ENCODE measurements at places on chromosomes 1 and 21.
A peak's percentile ranks its signal among the peaks of the same experiment; 100 is the strongest.

GRCh38 chr1:43587594-43587993 lies 56.9 kb downstream of the PTPRF start:
- DNase-seq, result no peak

DNA sequence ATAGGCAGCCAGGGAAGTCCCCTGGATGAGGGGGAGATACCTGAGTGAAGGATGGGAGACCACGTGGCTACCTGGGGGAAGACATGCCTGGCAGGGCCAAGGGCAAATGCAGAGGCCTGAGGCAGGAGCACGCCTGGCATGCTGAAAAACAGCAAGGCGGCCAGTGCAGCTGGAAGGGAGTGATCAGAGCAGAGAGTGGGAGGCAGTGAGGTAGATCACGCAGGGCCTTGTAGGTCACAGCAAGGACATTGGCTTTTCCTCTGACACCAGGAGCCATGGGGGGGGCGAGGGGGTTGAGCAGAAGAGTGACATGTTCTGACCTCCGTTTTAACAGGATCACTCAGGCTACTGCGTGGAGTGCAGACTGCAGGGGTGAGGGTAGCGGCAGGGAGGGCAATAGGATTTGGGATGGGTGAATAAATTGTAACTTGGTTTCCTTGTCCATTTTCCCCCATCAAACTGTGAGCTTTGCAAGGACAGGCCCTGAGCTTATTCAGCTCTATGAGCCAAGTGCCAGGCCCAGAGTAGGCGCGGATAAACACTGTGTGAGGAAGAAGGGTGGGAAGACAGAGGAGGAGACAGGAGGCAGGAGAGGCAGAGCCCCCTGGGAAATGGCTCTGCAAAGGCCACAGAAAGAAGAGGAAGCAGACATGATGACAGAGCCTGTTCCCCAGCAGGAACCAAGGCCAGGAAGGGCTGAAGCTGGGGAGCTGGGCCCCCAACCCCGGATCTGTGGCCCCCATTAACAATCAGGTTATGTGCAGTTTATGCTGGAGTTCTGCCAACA lies 16.6 kb downstream of the IFI6 start:
- DNase-seq, result peak; percentile 88

DNA sequence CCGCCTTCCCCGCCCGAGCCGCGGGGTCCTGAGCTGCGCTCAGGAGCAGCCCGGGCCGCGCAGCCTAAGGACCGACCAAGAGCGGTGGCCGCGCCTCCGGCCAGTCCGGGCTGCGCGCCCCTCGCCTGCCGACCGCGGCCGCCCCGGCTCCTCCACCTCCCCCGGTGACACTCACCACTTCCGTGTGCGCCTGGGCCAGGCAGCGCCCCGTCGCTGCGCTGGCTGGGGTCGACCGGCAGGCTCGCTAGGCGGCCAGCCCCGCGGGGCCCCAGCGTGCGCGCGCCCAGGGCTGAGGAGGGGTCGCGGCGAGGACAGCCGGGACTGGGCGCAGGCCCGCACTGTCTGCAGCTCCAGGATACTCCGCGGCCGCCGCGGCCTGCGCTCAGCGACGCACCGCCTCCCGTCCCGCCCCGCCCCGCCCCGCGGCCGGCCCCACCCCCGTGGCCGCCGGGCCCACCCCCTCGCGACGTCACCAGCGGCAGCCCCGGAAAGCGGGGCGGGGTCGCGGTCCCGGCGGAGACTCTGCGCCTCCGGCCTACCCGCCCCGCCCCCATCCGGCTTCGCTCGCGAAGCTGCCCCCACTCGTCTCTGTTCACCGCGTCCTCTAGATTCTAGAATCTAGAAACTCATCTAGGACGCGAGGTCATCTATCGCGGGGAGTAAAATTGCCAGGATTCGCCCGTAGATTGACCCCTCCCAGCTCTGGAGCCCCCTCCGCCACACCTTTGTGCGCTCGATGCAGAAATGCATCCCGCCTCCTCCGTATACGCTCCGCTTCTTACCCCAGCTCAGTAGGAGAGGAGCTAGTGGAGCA lies at the start of gene JAK1:
Gene JAK1, minus strand, starts transcription at position 392 of the 814 bp plus-strand sequence. CDS start 80,285 bp downstream, outside the sequence.
- DNase-seq, result peak; percentile 89

DNA sequence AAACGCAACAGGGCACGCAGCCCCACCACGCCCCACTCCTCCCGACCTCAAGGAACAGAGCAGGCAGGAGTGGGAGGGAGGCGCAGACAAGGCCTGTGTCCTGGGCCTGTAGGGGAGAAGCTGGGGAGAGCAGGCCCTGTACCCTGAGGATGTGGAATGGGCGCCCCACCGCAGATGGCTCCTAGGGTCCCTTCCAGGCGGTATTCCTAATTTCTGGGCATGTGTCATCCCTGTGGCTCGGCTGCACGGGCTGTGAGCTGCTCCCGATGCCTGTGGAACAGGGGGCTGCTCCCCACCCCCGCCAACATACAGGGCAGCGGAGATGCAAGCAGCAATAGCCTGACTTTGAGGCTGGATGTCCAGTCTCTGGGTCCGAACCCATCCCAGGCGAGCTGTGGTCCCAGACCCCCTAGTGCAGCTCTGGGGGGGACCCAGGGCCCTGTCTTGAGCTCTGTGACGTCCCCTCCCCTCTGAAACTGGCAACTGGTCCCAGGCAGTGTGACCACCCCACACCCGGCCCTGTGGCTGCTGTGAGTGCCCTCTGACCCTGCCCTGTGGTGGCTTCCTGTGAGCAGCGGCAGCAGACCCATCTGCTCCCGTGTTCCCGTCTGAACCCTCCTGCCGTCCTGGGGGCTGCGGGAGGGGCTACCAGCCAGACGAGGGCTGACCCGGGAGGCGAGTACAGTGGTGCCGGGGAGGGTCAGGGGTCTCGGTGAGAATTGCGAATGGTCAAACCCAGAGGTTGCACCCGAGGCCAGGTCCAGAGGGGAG lies 13.9 kb upstream of the COL6A2 start:
- DNase-seq, result no peak

- no peak for DNase-seq
These were observed 27.8 kb downstream of the OSBPL9 start for GRCh38 chr1:51644533-51645197.

- DNase-seq, result peak; percentile 82
These were observed 186.8 kb downstream of the CDC7 start for GRCh38 chr1:91687452-91687851.

- peak; percentile 62 for DNase-seq
These were observed 648 bp downstream of the EPHA8 start for GRCh38 chr1:22563671-22564602.

- peak; percentile 68 for DNase-seq
These were observed 5.0 kb upstream of the BCAR3 start for GRCh38 chr1:93686504-93687250.

DNA sequence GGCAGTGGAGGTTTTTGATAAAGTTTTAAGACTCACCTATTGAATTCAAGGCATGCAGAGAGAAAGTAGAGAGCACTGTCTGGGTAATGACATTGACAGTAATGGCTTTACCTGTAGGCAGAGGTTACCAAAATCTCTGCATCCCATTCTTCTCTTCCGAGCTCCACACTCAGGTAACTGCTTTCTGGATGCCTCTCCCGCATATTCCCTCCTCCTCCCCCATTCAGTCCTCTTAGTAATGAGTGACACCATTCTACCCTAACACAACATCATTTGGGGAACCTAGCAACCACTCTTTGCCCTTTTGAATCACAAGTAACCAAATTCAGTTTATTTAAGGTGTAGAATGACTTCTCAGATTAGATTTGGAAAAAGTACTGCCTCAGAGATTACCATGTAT lies 56.5 kb downstream of the DYRK1A start:
- DNase-seq, result no peak

GRCh38 chr1:200178340-200178739 lies 150.8 kb downstream of the NR5A2 start:
- DNase-seq, result no peak

DNA sequence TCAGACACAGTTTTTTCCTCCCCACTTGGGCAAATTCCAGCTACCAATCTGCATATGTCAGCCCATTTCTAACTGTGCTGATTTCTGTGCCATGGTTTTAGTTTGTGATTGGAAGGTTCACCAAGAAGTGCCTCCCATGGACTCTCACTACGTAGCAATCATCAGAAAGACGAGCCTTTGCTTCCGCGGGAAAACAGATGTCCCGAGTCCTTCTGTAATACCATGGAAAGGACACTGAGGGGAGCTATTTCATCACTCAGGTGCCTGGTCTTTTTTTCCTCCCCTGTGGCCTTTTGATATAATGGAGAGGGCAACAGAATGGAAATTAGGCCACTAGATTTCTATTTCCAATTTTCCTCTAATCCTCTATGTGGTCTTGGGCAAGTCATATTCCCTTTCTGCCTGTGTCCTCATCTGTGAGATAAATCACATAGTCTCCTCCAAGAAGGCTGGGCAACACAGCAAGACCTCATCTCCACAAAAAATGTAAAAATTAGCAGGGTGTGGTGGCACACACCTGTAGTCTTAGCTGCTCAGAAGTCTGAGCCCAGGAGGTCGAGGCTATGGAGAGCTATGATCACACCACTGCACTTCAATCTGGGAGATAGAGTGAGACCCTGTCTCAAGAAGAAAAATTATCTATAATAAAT lies 24.8 kb downstream of the LEMD1 start:
- DNase-seq, result peak; percentile 96

- DNase-seq, result peak; percentile 18
These were observed 141.4 kb downstream of the SMYD3 start for GRCh38 chr1:246365708-246366107.

DNA sequence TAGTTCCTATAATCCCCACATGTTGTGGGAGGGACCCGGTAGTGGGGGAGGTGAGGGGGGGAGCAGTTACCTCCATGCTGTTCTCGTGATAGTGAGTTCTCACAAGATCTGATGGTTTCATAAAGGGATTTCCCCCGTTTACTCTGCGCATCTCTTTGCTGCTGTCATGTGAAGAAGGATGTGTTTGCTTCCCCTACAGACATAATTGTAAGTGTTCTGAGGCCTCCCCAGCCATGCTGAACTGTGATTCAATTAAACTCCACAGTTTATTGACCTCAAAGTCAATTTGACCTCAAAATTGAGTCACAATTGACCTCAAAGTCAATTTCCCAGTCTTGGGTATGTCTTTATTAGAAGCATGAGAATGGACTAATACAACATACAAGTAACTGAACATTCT lies 19.7 kb downstream of the DPH5 start:
- DNase-seq, result peak; percentile 24

GRCh38 chr1:72037745-72038343 lies 244.5 kb downstream of the NEGR1 start:
- peak; percentile 78 for DNase-seq

DNA sequence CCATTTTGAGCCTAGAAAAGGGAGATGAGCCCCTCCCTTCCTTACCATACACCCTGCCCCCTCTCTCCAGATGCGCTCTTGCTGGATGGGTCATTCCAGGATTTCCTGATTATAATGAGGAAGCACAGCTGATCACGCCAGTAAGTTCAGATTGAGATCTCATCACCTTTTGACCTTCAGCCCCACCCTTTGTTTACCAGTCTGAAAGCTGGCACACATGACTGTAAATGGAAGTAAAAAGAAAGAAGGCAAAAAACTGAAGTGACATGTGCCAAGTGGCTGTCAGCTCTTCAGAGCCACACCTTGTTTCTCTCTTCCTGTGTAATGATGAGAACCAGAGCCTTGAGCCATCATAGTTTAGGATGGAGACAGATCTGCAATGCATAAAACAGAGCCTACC lies 27.9 kb downstream of the S1PR1 start:
- DNase-seq, result peak; percentile 15

GRCh38 chr1:53807916-53808315 lies 30.2 kb downstream of the NDC1 start:
- DNase-seq, result peak; percentile 68

DNA sequence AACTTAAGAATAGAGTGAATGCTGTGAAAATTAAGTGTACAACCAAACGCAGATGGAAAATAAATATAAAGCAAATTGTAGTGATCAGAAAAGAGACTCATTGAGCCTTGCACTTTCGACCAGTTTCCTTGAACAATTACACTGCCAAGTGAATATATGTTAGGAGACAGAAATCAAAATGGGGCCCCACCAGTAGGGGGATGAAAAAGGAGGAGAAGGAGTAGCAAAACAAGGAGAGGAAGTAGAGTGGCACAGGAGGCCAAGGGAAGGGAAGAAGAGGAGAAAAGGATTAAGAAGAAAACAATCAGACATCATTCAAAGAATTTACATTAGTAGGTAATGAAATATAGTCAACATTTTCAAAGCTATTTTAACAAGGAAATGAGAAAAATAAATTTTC lies 1770.6 kb downstream of the PLA2G4A start:
- peak; percentile 16 for DNase-seq

DNA sequence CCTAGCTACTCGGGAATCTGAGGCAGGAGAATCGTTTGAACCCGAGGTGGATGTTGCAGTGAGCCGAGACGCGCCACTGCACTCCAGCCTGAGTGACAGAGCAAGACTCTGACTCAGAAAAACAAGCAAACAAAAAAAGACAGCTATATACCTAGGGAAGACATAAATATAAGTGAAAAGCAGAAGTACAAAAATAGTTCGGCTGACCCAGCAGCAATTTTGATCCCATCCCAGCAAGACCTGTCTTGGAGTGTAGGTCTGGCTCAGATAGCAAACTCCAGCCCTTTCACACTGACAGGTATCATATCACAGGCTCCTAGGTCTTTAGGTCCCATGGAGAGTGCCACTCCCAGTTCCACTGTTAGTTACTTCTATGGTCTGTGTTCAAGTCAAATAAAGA lies 14.6 kb downstream of the MTX1 start:
- DNase-seq, result no peak

DNA sequence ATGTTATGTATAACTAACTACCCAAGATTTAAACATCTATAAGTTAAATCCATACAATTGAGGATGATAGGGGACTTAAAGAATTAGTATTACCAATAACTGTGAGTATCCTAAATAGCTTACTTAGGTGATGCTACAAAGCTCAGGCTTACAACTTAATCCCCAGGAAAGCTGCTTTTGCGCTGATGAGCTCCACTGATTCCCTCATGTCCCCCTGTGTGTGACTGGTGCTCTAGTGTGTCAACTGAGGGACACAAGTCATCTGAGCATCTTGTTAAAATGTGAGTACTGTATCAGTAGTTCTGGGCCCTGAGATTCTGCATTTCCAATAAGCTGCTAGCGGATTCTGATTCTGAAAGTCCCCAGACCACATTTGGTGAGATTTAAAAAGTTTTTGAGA lies 1458.8 kb downstream of the MRPL39 start:
- peak; percentile 89 for DNase-seq

DNA sequence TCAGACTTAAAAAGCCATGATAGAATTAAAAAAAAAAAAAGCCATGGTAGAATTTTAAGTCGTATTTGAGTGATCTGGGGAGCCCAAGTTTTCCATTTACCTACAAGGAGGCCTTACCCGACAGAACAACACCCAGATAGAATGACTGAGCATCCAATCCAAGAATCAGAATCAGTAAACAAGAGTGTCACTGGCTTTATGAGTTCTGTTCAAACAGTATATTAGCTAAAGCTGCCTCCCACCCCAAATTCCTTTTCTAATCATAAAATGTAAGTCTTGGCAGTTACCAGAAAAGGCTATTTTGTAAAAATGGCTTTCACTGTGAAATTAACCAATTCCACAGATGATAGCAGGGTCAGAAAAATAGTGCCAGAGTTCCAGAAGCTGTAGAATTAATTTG lies 1.2 kb downstream of the GTF2B start:
- no peak for DNase-seq

GRCh38 chr1:17732475-17732874 lies 22.7 kb upstream of the ACTL8 start:
- DNase-seq, result no peak

Measured in NCI-H82 (cell line).